ENCODE measurements at places on chromosomes 6 and 20.

DNA sequence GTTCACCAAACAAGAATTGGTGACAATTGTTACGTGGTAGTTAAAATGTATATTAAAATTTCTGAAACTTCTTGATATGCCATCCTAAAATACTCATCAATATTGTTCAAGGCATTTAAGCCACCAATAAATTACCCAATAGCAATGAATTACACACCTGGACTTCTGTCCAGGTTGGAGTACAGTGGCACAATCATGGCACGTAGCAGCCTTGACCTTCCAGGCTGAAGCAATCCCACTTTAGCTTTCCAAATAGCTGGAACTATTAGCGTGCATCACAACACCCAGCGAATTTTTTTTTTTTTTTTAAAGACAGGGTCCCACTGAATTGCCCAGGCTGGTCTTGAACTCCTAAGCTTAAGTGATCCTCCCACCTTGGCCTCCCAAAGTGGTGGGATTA, 17.2 kb downstream of the SRPK1 start:
- no peak for DNase-seq

GRCh38 chr6:6729971-6730370, 141.5 kb downstream of the LY86 start:
- DNase-seq = no peak

DNA sequence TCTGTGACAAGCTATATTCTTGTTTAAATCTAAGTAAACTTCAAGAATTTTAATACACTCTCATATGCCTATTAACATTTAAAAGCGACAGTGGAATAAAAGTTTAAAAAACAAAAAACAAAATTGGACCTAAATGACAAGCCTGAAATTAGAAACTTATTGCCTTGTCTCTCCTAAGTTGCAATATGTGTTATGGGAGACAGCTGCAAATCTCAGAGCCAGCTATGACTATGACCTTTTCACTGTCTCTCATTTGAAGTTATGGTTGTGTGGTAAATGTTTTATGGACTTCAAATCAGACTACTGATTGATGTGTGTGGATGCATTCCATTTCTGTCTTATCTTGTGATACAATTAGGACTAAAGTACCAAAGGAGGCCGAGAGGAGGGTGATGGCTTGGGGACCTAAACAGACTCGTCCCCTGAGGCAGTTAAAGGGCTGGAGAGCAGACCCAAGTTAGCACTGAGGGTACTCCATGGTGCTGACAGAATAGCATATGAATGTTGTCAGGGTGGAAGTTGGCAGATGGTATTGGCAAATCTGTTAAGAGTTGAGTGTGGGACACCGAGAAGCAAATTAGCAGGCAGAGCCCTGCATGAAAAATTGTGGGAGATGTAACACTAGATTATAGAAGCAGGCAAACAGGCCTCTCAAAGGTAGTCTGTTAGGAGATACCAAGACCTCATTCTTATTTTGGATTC, 930.1 kb upstream of the MAN1A1 start:
- DNase-seq = peak; percentile 19

GRCh38 chr20:49712996-49713752, 504 bp downstream of the B4GALT5 start:
- DNase-seq = peak; percentile 49

GRCh38 chr6:28235912-28236452, 10.9 kb downstream of the ZSCAN9 start:
- DNase-seq = no peak

- DNase-seq = no peak
These were observed 119.5 kb downstream of the PLEKHG1 start for GRCh38 chr6:150719099-150719766.

DNA sequence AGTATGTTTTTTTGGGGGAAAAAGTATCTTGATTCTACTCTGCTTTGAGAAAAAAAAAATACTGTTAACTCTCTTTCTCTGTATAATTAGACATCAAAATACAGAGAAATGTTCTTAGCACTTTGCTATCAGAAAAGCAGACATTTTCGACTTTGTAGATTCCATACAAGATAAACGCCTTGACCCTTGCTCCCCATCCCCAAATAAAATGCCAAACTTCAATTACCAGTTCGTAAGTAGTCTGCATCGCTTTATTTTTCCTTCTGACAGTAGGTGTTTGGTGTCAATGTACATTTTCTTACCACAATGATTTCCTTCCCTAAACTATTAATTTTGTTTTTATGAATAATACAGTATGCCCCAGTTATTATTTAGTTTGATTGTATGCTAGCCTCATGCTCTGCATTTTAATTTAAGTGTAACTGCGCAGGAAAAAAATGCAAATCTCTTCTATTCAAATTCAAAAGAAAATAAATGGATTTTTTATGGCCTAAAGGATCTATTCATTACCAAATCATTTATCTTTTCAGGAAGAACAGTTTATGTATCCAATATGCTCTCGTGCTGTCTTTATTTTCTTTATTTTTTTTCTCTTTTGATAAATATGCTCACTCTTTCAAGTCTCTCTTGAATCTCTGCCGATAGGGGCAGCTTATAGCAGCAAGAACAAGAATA, 84.8 kb upstream of the ZNF217 start:
- no peak for DNase-seq

- DNase-seq = no peak
These were observed 9.6 kb upstream of the IL17A start for GRCh38 chr6:52176550-52176949.

- DNase-seq = no peak
These were observed 1.8 kb downstream of the ENTPD6 start for GRCh38 chr20:25197183-25197869.

GRCh38 chr20:63705232-63706026, 2.3 kb downstream of the ARFRP1 start:
- no peak for DNase-seq

GRCh38 chr20:38129893-38130609, 35.0 kb downstream of the TGM2 start:
- peak; percentile 19 for DNase-seq

DNA sequence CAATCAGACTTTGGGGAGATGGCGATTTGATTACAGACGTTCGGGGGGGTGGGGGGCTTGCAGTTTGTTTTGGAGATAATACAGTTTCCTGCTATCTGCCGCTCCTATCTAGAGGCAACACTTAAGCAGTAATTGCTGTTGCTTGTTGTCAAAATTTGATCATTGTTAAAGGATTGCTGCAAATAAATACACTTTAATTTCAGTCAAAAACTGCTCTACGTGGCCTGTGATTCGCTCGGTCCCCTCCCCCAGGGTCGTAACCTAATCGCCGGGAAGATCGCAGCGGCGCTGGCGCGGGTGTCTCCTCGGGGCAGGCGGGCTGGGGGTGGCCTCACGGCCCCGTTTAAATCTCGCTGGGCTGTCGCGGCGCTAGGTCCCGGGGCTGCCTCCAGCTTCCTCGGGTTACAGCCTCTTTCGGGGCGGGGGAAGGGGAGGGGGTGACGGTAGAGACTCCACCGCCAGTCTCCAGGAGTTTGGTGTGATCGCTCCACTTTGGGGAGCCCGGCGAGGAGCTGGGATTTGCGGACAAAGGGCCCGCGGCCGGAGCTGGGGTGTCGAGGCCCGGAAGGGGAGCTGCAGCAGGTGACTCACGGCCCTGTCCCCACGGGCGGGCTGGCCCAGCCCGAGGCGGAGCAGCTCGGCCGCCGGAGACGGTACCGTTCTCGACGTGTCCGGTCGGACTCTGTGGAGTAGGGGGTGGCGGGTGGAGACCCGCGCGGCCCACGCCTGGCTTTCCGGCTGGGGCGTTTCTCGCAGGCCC, 4.2 kb downstream of the FOXC1 start:
- peak; percentile 75 for DNase-seq

DNA sequence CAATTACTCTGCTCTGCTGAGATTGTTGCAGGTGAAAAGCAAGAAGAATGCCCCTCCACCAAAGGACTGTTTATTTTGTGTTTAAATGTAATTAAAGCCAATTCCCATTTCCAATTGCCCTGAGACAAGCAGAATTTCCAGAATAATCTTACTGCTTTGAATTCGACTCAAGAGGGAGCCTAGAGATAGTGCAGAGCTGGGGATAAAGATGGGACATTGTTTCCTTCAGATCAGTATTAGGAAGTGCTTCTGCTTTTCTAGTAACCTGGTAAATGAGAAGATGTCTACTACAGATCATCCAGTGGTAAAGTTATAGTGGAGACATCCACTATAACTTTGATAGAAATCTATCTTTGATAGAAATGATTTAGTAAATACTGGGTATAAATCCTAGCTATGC, 326.9 kb downstream of the UBE3D start:
- no peak for DNase-seq

GRCh38 chr6:29227235-29227634, 56.5 kb downstream of the OR2J2 start:
- DNase-seq = no peak

DNA sequence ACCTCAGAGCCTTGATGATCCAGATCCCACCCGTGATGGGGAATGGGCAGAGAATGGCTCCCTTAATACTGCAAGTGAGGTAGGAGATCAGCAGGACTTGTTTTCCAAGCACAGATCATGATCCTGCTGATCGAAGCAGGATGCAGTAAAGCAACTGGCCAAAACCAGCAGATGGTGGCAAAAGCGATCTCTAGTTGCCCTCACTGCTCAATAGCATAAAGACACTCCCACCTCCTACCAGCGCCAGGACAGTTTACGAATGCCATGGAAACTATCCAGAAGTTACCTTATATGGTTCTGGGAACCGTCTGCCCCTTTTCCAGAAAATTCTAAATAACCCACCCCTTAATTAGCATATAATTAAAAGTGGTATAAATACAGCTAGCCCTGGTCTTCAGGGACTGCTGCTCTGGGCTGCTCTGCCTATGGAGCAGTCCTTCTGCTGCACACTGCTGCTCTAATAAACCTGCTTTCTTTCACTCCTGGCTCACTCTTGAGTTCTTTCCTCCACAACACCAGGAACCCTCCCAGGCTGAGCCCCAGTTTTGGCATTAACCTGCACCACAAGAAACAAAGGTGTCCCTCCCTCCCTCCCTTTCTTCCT, 415.8 kb downstream of the PREX1 start:
- no peak for DNase-seq

DNA sequence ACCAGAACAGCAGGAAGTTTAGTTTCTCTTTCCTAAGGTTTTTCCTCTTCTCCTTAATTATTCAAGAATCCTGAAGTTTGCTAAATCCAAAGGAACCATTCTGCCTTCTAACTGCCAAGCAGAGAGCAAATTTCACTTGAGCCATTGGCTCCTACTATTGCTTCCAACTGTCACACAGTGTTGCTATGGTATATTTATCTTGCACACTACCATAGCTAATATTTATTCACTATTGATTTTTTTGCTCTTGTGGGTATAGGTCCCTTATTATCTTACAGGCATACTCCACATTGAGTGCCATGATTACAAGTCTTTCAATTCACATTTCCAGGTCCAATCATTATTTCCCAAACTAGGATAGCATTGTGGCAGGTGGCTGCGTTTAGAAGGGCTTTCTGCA, 266.7 kb upstream of the FLRT3 start:
- no peak for DNase-seq

DNA sequence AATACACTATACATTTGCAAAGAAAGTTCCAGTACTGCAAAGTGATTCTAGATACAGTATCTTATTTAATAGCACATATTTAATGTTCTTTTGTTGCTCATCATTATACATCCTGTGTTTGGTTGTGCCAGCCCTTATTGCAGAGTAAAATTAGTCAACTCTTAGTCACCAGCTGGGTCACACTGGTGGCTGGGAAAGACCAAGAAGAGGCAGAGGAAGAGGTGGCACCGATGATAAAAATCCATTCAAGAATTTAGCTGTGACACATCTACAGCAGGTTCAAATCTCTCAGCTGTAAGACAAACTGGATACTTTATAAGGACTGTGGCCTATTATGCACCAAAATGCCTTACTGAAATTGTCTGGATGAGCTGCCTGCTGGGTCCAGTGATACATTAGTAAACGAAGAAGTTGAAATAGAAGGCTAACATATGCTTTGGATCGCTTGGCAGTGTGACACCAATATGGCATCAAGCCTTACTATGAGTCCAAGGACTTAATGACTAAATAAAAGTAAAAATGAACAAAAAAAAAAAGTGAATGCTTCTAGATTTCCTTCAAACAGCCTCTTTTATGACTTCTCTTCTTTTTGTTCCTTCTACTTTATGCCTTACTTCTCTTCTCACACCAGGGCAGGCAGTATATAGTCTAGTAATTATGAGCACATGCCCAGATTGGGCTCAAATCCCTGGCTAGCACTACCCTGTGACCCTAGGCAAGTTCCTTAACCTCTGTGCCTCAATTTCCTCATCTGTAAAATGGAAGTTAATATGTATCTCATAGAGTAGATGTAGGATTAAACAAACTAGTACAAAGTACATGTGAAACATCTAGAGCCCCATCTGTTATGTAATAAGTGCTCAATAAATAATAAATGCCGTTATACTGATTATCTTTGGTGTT, 29.4 kb upstream of the RNF8 start:
- DNase-seq = no peak

DNA sequence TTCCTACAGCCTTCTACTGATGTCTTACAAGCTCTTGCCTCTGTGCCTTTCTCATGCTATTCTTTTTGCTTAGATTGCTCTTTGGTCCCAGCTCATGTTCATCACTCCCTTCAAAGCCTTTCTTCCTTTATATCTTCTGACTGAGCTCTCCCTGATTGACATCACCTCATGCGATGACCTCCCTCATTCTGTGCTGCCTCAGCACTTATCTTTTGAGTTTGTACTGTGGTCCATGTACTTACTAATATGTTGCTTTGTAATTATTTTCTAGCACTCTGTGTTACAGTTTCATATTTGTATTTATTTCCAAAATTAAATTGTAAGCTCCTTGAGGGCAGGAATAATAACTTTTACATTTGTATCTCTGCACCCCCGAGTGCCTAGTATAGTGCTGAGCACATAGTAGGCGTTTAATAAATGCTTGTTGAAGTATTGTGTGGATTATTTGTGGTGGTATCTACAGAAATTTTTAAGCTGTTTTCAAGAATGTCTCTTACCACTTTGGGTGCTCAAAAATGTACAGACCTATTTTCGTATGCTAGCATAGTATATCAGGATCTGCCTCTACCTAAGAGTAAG, 17.4 kb downstream of the ZKSCAN8 start:
- DNase-seq = no peak

- DNase-seq = no peak
These were observed 98.0 kb downstream of the DACT2 start for GRCh38 chr6:168221497-168222079.

GRCh38 chr20:62709537-62709905, 885 bp downstream of the NTSR1 start:
- no peak for DNase-seq

GRCh38 chr6:44072959-44073611, 54.2 kb downstream of the MRPL14 start:
- peak; percentile 97 for DNase-seq

GRCh38 chr20:51451484-51451883, 91.0 kb downstream of the NFATC2 start:
- DNase-seq = peak; percentile 12

- DNase-seq = no peak
These were observed 18.4 kb upstream of the MRPS18A start for GRCh38 chr6:43705996-43706395.

DNA sequence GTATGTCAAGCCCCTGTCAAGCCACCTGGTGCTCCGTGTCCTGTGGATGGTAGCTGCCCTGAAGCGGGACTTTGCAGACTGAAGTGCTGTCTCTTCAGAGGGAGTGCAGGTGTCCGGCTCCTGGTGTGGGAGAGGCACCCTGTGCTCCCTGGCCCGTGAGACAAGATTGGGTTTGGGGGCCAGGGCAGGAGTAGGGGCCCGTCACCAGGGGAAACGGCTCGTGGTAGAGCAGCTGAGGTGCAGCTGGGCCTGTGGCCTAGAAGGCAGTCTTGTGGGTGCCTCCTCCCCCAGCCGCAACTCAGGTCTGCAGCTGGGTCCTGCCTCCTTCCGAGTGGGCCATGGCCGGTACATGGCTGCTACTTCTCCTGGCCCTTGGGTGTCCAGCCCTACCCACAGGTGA, at the start of gene PTCRA:
TSS of gene PTCRA (plus strand) at position 322 of the 400 bp plus-strand sequence. CDS start at position 339, 17 bp downstream.
- no peak for DNase-seq

- DNase-seq = no peak
These were observed 347.3 kb downstream of the DHX35 start for GRCh38 chr20:39309458-39309857.
